CD4-positive, alpha-beta T cell treated with Interleukin-17A for 4 hours (primary cell): ENCODE measurements at places on chromosomes 11 and 22.

DNA sequence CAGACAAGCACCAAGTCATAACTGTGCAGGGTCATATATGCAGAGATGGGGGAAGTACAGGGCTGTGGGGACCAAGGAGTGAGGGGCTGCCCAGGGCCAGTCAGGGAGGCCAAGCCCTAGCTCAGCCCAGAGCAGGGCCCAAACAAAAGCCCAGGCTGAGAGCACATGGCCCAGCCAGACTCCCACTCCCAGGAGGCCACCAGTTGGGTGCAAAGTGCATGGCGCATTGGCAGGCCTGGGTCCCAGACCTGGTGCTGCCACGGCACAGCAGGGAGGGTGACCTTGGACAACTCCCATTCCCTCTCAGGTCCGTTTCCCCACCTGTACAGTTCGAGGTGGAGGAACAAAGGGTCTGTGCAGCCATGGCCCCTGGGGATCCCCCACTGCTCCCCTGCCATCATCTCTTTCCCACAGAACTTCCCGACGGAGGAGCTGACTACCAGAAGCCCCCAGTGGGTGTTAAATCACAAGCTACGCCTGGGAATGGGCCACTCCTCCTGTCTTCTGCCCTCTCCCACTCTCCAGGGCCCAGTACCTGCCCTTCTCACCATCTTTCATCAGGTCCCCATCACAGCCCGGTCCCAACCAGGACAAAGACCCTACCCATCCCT, 608 bp downstream of the NIPSNAP1 start:
- no peak for DNase-seq

DNA sequence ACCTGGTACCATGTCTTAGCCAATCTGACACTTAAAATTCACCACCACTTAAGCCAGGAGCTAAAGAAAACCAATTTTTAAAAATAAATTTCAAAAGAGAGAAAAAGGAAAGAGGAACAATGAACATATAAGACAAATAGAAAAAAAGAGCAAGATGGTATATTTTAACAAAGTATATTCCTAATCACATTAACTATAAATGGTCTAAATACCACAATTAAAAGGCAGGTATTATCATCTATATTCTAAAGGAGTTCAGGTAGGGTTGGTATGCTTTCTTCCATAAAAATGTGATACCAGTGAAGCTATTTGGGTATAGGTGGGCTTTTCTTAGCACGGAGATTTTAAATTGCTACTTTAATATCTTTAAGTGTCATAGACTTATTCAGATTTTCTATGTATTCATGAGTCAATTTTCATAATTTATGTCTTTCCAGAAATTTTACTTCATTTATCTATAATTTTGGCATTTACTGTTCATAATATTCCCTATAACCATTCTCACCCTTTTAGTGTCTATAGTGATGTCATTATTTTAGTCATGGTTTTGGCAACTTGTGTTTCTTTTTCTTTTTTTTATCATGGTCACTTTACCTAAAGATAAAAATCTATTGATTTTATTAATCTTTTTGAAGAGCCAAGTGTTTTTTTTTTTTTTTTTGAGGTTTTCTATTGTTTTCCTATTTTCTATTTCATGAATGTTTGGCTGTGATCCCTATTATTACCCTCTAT, 56.5 kb upstream of the IGLL5 start:
- DNase-seq, result no peak

- DNase-seq, result no peak
These were observed 66.7 kb downstream of the SYN3 start for GRCh38 chr22:32991353-32992101.

DNA sequence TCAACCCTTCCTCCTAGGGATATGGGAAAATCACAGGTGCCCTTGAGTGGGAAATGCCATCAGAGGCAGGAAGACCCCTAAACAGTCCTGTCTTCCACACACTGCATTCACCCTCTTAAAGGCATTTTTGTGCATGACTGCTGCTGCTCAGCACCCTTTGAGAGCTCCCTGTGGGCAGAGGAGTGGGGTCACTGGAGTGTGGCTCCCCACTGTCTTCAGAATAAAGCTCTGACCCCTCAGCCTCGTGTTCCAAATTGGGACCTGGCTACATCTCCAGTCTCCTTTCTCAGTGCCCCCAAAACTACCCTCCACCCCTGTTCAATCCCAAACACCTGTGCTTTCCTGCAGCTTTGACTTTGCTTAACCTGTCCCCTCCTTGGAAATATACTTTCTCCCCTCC, 46.6 kb downstream of the CHRDL2 start:
- no peak for DNase-seq

DNA sequence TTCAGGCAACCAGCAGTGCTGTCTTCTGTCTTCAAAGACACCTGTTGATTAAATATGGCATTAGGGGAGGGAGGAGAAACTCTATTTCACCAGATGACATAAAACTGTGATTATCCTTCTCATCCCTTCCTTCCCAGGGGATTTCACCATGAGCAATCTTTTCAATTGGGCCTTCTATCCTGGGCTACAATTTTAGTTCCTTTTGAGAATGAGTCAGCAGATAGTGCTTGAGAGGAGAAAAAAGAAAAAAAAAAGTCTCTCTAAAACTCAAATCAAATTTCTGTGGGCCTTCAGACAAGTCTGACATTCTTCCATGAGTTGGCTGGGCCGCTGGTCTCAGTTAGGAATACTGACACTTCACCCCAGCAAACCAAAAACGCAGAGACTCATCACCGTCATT, 7.2 kb downstream of the FLI1 start:
- no peak for DNase-seq

DNA sequence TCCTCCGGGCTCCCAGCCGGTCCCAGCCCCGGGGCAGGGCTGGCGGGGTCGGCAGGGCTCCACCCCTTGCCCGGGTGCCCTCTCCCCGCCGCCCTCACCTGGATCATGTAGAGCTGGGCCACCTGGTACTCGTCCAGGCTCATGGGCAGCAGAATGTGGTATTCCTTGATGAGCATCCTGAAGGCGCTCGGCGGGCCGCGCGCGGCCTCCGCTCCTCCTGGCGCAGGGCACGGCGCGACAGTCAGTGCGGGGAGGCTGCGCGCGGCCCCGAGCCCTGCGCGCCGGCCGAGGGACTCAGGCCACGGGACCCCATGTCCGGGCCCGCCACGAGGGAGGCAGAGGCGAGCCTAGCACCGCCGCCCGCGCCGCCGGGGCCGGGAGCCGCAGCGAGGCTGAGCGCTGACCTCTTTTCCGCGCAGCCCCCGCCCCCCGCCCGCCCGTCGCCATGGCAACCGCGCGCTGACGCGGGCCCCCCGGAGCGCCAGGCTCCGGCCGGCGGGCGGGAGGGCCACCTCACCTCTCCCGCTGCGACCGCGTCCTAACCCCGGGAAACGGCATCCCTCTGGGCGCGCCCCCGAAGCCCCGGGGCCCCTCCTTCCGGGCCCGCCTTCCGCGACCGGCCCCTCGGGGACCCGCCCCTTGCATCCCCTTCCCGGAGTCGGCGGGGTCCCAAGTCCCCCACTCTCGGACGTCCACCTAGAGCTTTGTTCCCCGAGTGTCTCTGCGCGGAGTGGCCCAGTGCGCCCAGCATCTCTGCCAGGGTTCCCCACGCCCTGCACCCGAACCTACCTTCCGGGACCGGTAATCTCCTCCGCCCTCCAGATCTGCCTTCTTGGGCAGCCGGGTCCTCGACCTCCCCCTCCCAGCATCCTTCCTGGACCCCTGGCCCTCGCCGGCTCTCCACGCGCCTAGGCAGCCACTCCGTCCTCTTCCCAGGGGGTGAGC, 886 bp downstream of the PITPNM1 start:
- peak; percentile 48 for DNase-seq

- DNase-seq, result no peak
These were observed 1078.9 kb downstream of the OPCML start for GRCh38 chr11:132453406-132453805.

DNA sequence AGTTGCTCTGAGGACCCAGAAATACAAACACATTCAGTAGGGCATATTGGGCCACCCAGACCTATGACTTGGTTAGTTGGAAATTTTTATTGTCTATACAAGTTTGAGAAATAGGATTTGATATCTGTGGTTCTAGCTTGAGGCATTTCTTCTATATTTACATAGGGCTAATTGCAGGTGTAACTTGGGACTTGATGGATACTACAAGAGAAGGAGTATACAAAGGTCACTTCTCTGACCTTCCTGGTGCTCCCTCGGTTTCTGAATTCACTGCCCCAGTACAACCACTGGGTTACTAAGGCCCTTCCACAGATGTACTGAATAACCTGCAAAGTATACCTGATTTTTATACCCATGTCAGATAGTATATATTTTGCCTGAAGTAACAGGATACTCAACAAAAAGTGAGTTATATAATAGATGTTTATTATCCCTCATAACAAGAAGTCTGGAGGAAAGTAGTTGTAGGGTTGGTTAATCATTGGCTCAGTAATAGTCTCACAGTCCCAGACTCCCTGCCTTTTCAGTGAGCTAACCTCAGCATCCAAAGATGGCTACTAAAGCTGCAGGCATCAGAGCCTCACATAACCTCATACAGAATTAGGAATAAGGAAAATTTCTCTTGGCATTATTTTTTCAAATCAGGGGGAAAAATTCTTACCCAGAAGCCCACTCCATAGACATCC, 8.8 kb upstream of the PGR start:
- no peak for DNase-seq

DNA sequence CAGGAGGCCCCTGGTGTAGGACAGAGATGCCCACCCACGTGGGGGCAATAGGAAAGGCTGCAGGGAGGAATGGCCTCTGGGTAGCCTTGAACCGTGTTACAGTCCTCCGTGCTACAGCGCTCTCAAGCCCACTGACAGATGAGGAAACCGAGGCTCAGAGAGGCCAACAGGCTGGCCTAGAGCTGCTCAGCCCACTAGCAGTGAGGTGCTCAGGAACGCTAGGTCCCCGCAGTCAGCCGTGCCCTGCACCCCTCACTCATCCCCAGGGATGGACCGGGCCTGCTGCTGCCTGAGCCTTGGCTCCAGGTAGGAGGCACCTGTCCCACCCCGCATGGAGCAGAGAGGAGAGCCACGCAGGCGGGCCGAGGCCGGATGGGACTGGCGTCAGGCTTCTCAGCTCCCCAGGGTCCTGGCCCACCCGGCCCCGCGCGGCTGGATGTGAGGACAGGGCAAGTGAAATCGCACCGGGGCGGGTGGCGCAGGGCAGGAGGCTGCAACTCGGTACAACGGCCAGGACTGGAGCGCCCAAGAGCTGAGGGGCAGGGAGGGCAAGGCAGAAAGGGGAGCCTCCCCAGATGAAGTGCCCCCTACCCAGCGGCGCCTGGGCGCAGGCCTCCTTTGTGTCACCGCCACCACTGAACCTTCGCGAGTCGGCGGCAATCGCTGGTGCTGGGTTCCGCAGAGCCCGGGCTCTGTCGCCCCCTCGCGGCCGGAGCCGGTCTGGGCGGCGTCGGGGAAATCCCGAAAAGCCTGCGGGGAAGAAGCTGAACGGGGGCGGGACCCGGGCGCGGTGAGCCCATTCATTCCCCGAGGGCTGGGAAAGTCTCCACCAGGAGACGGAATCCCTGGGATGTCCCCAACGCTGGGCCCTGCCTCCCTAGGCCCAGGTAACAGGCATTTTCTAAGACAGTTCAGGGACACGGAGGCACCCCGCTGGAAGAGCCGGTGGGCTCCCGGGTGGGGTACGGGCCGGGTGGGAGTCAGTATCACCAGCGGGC, 8.4 kb upstream of the SLC2A11 start:
- peak; percentile 89 for DNase-seq

DNA sequence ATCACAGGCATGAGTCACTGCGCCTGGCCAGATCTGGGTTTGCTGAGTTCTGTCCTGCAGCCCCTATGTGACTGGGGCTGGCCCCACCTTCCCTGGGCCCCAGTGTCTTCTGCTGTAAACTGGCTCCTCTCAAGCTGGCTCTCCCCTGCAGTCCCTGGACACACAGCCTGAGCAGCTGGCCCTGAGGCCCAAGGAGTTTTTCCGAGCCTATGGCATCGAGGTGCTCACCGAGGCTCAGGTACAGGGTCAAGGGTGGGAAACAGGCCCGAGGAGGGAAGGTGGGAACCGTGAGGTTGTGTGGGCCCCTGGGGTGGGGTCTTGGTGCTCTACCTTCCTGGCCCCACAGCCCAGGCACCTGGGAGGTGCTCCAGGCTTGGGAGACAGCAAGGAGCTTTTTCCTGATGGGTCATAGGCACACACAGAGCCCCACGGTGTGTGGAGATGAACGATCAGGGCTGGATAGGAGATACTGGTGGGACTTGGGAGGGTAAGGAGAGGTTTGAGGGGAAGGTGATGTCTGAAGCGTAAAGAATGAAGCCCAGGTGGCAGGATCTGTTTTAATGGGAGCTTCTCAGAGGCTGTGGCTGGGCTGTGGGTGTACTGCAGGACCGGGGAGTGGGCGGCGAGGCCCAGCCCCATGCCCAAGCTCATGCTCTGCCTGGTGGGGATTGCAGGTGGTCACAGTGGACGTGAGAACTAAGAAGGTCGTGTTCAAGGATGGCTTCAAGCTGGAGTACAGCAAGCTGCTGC, 6.4 kb upstream of the LZTR1 start:
- DNase-seq, result no peak

GRCh38 chr11:99160447-99160846, 139.7 kb downstream of the CNTN5 start:
- no peak for DNase-seq

DNA sequence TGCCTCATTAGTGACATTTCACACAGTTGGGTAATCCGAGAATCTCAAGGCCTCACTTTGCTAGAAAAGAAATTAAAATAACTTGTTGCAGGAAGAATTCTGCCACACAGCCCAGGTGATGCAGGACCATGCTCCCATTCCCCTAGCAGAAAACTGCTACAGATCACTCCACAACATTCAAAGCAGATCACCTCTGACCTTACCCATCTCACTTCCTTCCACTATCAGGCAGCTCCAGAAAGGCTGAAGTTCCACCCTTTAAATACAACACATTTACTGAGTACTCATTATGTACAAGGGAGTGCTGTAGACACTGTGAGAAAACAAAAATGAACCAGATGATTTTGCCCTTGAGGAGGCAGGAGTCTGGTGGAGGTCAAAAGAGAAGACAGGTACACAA, 231.0 kb downstream of the TTC28 start:
- DNase-seq, result no peak

- DNase-seq, result no peak
These were observed 49.2 kb downstream of the CNTN5 start for GRCh38 chr11:99069856-99070444.
